ENCODE measurements at places on chromosomes 2 and 18. TPM values are rescaled to one million over a fixed set of nuclear protein-coding genes. Genes with fewer than 3 reads are reported as not detected.

DNA sequence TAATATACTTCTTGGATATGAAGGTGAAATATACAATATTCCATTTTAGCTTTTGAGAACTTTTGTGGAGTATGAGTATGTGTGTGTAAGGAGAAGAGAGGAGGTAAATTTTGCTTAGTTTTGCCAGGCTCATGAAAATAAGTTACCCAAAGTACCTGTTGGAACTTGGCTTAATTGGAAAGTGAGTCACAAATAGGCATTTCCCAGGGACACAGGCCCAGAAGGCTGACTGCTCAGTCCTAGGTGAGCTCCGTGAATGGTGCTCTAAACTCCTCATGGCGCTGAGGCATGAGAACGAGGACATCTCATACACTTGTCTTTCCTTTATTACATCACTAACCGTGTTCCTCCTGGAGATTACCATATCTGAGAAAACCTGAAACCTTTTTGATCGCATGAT is 148.5 kb upstream of the RAB12 start:
- H3K4me3 ChIP-seq: no peak overlapping the region
- H3K36me3 ChIP-seq: no peaks in the 10 kb centered on the region
- no peaks in the 10 kb centered on the region for H3K27me3 ChIP-seq
- no peak for DNase-seq
- H3K27ac ChIP-seq: no peak overlapping the region

- peaks cover 5% of the 10 kb centered on the region for H3K36me3 ChIP-seq
- H3K4me1 ChIP-seq: peaks cover 7% of the 10 kb centered on the region
- DNase-seq: no peak
- H3K4me3 ChIP-seq: no peak overlapping the region
These were observed 58.7 kb downstream of the AFTPH start for GRCh38 chr2:64582774-64583340.

GRCh38 chr2:66679442-66679841 is 244.5 kb downstream of the MEIS1 start:
- no peak overlapping the region for H3K27ac ChIP-seq
- H3K4me1 ChIP-seq: no peaks in the 10 kb centered on the region
- no peaks in the 10 kb centered on the region for H3K36me3 ChIP-seq
- peaks cover 3% of the 10 kb centered on the region for H3K27me3 ChIP-seq
- DNase-seq: no peak

C2orf76 gene
- 15.6 TPM for total RNA-seq

GRCh38 chr2:46195819-46196218 is 101.4 kb upstream of the EPAS1 start:
- peaks cover 13% of the 10 kb centered on the region for H3K4me1 ChIP-seq
- H3K27ac ChIP-seq: no peak overlapping the region
- H3K27me3 ChIP-seq: no peaks in the 10 kb centered on the region
- no peaks in the 10 kb centered on the region for H3K36me3 ChIP-seq
- no peak for DNase-seq
- H3K4me3 ChIP-seq: no peak overlapping the region

GRCh38 chr2:121015971-121016485 is 269.0 kb downstream of the TFCP2L1 start:
- no peak overlapping the region for H3K4me3 ChIP-seq
- no peaks in the 10 kb centered on the region for H3K4me1 ChIP-seq
- no peak overlapping the region for H3K27ac ChIP-seq

DNA sequence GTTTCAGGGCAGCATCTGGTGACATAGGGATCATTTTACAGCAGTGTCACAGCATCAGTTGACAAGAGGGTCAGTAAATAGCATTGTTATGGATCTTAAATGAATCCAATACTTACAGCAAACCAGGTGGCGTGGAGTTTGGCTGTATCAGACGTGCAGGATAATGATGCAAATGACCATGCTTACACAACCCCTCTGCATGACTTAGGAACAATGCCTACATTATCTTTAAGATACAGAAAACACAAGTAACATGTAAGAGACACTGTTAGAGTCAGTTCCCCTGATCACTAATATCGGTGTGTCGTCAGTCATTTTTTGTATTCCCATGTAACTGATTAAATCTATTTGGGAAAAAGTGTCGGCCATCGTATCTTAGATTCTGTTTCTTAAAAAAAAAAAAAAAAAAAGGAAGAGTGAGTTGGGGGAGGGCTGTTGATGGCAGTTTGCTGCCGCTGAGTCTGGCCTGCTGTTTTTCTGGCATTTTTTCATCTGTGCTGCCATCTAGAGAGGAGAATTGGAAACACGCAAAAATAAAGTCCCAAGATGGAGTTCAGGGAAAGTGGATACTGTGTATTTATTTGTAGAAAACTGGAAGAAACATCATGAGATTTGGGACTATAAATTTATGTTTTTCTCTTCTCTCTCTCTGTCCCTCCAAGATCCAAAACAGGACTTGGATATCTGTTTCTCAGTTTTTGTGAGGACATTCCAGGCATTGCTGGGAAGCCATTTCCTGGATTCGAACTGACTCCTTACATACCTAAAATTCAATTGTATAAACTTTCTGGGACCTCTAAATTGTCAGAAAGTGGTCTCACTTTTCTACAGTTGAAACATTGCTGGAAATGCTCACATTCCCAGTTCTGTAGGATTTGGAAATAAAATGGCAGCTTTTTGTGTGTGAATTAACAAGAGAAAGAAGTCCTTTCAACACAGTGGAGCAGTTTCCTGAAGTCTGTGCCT is 60.3 kb upstream of the AGPS start:
- peak; percentile 19 for DNase-seq
- H3K4me3 ChIP-seq: no peak overlapping the region
- H3K27me3 ChIP-seq: no peaks in the 10 kb centered on the region
- peaks cover 10% of the 10 kb centered on the region for H3K4me1 ChIP-seq
- no peaks in the 10 kb centered on the region for H3K36me3 ChIP-seq
- H3K27ac ChIP-seq: no peak overlapping the region

GRCh38 chr2:106353676-106354075 is 114.5 kb downstream of the RGPD3 start:
- no peak overlapping the region for H3K4me3 ChIP-seq
- peaks cover 6% of the 10 kb centered on the region for H3K4me1 ChIP-seq
- no peaks in the 10 kb centered on the region for H3K36me3 ChIP-seq
- H3K27me3 ChIP-seq: peaks cover 9% of the 10 kb centered on the region
- H3K27ac ChIP-seq: no peak overlapping the region
- no peak for DNase-seq

SLC5A7 gene
- not detected for total RNA-seq

GRCh38 chr2:43642363-43642762 is 5.3 kb downstream of the PLEKHH2 start:
- peaks cover 3% of the 10 kb centered on the region for H3K4me1 ChIP-seq
- no peak overlapping the region for H3K4me3 ChIP-seq
- H3K27ac ChIP-seq: no peak overlapping the region
- no peaks in the 10 kb centered on the region for H3K36me3 ChIP-seq
- no peaks in the 10 kb centered on the region for H3K27me3 ChIP-seq

DNA sequence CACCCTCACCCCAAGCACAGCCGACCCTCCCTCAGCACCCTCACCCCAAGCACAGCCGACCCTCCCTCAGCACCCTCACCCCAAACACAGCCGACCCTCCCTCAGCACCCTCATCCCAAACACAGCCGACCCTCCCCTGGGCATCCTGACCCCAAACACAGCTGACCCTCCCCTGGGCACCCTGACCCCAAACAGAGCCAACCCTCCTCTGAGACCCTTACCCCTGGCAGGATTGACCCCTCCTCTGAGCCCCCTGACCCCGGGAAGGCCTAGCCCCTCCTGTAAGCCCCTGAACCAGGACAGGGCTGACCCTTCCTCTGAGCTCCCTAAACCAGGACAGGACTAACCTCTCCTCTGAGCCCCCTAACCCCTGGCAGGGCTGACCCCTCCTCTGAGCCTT is 84.4 kb upstream of the RAB6C start:
- H3K27me3 ChIP-seq: no peaks in the 10 kb centered on the region
- no peaks in the 10 kb centered on the region for H3K36me3 ChIP-seq
- H3K27ac ChIP-seq: no peak overlapping the region
- no peaks in the 10 kb centered on the region for H3K4me1 ChIP-seq
- no peak overlapping the region for H3K4me3 ChIP-seq

- no peaks in the 10 kb centered on the region for H3K27me3 ChIP-seq
- no peak overlapping the region for H3K4me3 ChIP-seq
- no peak overlapping the region for H3K27ac ChIP-seq
- DNase-seq: no peak
- H3K36me3 ChIP-seq: no peaks in the 10 kb centered on the region
- no peaks in the 10 kb centered on the region for H3K4me1 ChIP-seq
These were observed 517.5 kb upstream of the SPHKAP start for GRCh38 chr2:228698963-228699362.

- no peaks in the 10 kb centered on the region for H3K27me3 ChIP-seq
- no peaks in the 10 kb centered on the region for H3K36me3 ChIP-seq
- no peak overlapping the region for H3K27ac ChIP-seq
- no peak for DNase-seq
These were observed 579.2 kb downstream of the BCL11A start for GRCh38 chr2:59974051-59974766.

- H3K27ac ChIP-seq: no peak overlapping the region
- no peaks in the 10 kb centered on the region for H3K4me1 ChIP-seq
- DNase-seq: no peak
- no peak overlapping the region for H3K4me3 ChIP-seq
These were observed 156.4 kb upstream of the MMADHC start for GRCh38 chr2:149743842-149744448.

- H3K4me1 ChIP-seq: peaks cover 5% of the 10 kb centered on the region
- H3K4me3 ChIP-seq: no peak overlapping the region
- no peak for DNase-seq
- H3K27me3 ChIP-seq: no peaks in the 10 kb centered on the region
These were observed 29.4 kb upstream of the ARL5A start for GRCh38 chr2:151857650-151858049.

GRCh38 chr2:173574324-173575112 is 219.8 kb downstream of the CDCA7 start:
- H3K4me3 ChIP-seq: no peak overlapping the region
- peaks cover 2% of the 10 kb centered on the region for H3K4me1 ChIP-seq
- peaks cover 16% of the 10 kb centered on the region for H3K27me3 ChIP-seq
- DNase-seq: no peak
- no peaks in the 10 kb centered on the region for H3K36me3 ChIP-seq
- no peak overlapping the region for H3K27ac ChIP-seq

PIEZO2 gene
- not detected for total RNA-seq

PRSS56 gene
- not detected for total RNA-seq

CRYGD gene
- not detected for total RNA-seq

GRCh38 chr2:58107803-58108710 is 61.5 kb downstream of the VRK2 start:
- H3K27me3 ChIP-seq: no peaks in the 10 kb centered on the region
- H3K27ac ChIP-seq: no peak overlapping the region
- DNase-seq: no peak
- H3K4me1 ChIP-seq: peaks cover 6% of the 10 kb centered on the region
- peaks cover 10% of the 10 kb centered on the region for H3K36me3 ChIP-seq
- H3K4me3 ChIP-seq: no peak overlapping the region

LHCGR gene
- not detected for total RNA-seq

GRCh38 chr2:236211296-236211695 is 43.1 kb upstream of the GBX2 start:
- H3K4me1 ChIP-seq: no peaks in the 10 kb centered on the region
- no peak overlapping the region for H3K4me3 ChIP-seq
- H3K27ac ChIP-seq: no peak overlapping the region
- no peak for DNase-seq
- H3K36me3 ChIP-seq: no peaks in the 10 kb centered on the region

DNA sequence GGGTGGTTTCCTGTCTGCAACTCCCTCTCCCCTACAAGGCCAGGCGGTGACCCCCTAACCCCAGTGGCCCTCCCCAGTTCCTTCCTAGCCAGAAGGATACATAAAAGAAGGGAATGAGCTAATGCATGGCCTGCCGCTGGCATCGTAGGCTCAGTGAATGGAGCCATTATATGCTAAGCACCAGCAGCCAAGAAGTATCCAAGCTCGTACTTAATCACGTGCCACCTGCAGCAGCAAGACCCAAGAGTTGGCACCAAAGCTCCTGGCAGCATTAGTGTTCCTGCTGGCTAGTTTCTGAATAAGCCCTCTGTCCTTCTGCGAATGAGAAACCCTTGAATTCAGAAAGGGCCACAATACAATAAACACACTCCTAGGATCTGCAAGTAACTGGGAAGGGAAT is 4.3 kb downstream of the DBI start:
- no peak overlapping the region for H3K4me3 ChIP-seq
- peaks cover 15% of the 10 kb centered on the region for H3K4me1 ChIP-seq
- H3K27me3 ChIP-seq: no peaks in the 10 kb centered on the region
- no peak for DNase-seq

DNA sequence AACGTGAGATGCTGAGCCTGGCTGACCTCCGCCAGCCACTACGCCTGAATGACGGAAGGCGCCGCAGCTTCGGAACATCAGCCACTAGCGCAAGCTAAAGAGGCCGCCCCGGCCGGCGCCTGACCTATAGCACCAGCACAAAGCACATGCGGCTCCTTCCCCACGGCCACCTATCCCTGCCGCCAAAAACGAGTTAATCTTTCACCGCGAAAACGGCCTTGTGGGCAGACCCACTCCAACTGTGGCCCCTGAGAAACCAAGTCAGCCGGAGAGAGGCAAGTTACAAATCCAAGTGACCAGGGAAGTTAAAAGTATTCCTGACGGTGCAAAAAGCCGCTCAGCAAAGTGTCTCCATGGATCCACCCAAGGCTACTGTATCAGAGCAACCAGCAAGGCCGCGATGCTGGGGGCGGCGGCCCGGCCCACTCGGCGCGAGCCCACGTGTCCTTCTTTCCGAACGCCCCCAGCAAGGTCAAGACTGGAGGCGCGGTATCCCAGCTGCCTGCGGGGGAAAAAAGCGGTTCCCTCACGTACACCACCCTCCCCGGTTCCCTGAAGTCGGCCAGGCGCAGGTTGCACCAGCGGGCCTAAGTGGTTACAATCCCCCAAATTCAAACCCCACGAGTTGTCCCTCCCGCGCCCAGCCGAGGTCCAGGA is 575 bp downstream of the HSPD1 start:
- peaks cover 50% of the 10 kb centered on the region for H3K4me1 ChIP-seq
- peak overlapping the region; percentile 99 for H3K27ac ChIP-seq
- peak overlapping the region; percentile 96 for H3K4me3 ChIP-seq
- DNase-seq: peak; percentile 61
- H3K36me3 ChIP-seq: peaks cover 83% of the 10 kb centered on the region
- no peaks in the 10 kb centered on the region for H3K27me3 ChIP-seq

GRCh38 chr2:235897992-235898391 is 270.2 kb downstream of the GBX2 start:
- H3K4me3 ChIP-seq: no peak overlapping the region
- DNase-seq: no peak
- H3K36me3 ChIP-seq: no peaks in the 10 kb centered on the region
- no peak overlapping the region for H3K27ac ChIP-seq
- H3K27me3 ChIP-seq: peaks cover 10% of the 10 kb centered on the region

GRCh38 chr2:105517814-105518705 is 119.2 kb upstream of the FHL2 start:
- no peaks in the 10 kb centered on the region for H3K36me3 ChIP-seq
- H3K4me3 ChIP-seq: no peak overlapping the region
- H3K27me3 ChIP-seq: no peaks in the 10 kb centered on the region

GRCh38 chr2:181250691-181251090 is 206.5 kb upstream of the ITGA4 start:
- DNase-seq: no peak
- no peak overlapping the region for H3K4me3 ChIP-seq
- peaks cover 21% of the 10 kb centered on the region for H3K36me3 ChIP-seq
- H3K27ac ChIP-seq: no peak overlapping the region
- H3K4me1 ChIP-seq: peaks cover 31% of the 10 kb centered on the region

- DNase-seq: no peak
- no peaks in the 10 kb centered on the region for H3K36me3 ChIP-seq
- no peak overlapping the region for H3K4me3 ChIP-seq
- no peak overlapping the region for H3K27ac ChIP-seq
- H3K4me1 ChIP-seq: no peaks in the 10 kb centered on the region
These were observed 158.4 kb downstream of the RNF152 start for GRCh38 chr18:61734396-61734795.
